ENCODE measurements at places on chromosomes 2 and 18.

DNA sequence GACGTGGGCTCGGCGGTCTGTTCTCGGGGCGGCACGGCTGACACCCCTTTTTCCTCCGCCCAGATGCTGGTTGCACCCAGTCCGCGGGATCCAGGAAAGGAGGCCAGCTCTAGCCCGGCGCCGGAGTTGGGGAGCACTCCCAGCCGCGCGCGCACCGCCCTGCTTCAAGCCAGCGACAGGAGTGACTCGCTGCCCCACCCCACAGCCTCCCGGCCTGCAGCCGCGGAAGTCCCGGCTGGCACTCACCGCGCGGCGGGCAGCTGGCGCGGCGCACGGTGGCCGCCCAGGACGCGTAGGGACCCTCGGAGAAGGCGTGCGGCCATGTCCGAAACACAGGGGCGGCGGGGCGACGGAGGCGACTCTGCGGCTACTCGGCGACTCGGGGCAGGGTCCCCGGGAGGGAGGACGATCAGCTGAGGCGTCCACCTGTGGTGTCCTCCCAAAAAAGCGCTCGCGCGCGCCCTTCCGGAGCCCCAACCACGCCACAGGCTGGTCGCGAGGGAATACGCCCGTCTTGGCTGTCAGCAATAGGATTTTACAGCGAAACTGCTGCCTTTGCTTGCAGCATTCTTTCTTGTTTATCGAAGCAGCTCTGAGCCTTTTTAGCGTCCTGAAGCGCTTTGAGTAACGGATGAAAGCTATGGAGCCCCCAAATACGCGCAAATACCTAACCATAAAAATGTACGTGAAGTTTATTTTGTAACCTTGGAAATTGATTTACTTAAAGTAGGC, at the start of gene ACADL:
Gene ACADL (minus strand): TSS at position 507 of the 732 bp plus-strand sequence. CDS start 184 bp downstream, at position 323.
- peak; percentile 64 for DNase-seq

DNA sequence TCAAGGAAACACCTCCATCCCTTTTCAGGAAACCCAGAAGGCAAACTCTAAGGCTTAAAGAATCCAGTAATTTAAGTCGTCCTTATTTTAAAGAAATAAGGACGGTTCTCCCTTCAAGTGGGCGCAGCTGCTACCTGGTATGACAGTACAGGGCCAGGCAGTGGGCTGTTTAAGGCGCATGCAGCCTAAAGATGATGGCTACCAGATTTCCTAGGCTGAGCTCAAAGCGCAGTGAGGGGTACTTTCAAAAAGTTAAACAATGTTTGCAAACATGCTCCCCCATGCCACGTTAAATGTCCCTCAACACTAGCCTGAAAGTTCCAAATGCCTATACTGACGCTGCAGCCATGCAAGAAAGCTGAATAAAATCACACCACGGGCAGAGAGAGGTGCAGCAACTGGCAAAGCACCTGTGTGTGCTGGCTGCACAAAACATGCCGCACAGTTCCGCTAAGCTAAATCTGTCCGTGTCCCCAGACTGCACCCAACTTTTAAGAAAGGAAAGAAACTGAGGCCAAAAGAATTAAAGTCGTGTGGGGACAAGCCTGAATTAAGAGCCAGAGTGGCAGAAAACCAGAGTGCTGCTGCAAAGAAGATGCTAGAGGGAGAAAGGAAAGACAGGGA, 583 bp downstream of the HIBCH start:
- no peak for DNase-seq

DNA sequence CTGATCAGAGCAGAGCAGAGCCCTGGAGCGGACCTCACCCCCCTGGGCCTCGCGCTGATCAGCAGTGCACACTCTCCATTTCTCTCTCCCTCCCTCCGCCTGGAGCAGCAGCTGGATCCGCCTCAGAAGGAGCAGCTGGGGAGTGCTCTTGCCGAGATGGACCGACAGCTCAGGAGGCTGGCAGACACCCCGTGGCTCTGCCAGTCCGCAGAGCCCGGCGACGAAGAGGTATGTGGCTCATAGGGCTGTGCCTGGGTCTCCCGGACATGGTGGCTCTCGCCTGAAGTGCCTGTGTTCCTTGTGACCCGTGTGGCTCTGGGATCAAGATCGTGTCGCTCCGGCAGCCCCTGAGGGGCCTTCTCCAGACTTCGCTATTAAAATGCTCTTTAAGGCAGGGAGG, 102.5 kb downstream of the USP40 start:
- no peak for DNase-seq

DNA sequence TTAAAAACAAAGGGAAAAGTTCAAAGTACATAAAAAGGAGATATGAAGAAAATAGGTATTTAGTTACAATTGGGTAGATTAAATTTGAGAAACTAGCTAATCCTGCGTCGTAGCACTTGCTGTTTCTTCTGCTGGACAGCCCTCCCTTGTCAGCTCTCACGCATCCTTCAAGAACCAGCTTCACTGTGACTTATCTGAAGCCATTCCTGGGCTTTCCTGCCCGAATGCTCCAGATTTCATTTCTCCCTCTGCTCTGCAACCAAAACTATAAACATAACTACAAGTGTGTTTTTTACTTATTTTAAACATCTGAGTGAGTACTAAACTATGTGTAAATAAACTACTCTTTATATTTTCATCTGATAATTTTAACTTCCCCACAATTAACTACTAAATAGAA, 149.2 kb downstream of the MTCL1 start:
- no peak for DNase-seq

- peak; percentile 85 for DNase-seq
Observed at GRCh38 chr2:1854729-1855547, 110.6 kb upstream of the PXDN start.

- DNase-seq = no peak
Observed at GRCh38 chr18:24553571-24554285, 93.3 kb downstream of the HRH4 start.

DNA sequence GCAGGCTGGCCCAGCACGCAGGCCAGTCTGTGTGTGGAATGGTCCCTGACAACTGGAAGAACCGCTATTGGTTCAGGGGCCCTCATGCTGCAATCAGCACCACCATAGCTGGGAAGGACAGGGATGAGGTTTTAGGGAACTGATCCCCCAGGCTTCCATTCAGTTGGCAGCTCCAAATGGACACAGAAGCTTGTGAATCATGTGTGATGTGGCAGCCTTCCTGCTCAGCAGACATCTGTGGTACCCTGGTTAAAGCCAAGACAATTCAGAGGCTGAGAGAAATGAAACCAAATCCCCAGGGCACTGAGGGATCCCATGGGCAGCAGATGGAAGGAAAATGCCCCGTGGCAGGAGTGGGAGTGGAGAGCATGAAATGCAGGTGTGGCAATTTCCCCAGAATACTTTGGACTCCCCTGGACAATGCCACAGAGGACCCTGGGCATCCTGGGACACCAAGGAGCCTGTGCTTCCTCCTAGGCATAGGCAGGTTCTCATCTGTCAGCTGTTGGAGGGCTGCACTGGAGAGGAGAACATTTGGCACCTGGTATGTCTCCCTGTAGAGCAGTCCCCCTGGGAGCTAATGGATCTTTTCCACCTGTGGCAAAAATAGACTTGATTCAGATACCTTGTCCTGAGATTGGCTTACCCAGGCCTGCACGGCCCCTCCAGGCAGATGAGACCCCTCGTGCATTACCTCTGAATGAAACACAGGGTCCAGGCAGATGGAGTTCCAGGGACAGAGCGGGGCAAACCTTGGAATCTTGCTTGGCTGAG, 162.2 kb upstream of the BCL2L11 start:
- DNase-seq = no peak

GRCh38 chr2:217948351-217948791, 54.4 kb downstream of the TNS1 start:
- no peak for DNase-seq

GRCh38 chr2:175166216-175166824, 1.7 kb downstream of the ATF2 start:
- DNase-seq = no peak

DNA sequence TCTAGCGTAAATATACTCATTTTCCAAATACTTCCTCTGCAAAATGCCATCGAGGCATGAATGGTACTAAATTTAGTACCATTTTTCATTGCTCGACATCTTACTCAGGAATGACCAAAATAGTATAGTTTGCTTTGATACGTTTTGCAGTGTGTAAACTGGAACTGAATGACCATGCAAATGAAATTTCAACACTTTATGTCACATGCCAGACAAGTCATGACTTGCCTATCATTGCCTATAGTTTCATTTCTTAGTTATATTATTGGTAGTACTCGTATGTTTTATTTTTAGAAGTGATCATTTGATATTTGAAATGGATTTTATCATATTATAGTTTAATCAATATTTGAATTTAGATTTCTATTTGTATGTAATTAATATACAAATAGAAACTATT, 9.1 kb downstream of the MSTN start:
- no peak for DNase-seq

DNA sequence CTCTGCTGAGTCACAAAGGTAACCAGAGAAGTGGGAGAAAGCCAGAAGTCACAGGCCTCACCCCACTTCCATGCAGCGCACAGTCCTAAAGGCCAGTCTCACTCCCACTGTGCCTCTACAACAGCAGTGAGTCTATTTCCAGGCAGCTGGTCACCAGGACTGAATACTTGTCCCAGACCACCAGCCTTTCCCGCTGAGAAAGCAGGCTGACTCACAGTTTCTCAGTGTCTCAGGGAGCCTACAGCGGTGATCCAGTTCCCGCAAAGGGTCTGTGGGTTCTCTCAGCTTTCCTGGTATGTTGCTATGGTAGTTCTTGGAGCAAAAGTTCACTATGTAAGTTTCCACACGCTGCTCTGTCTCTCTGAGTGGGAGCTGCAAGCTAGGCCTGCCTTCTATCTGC, 622.5 kb downstream of the RNF144A start:
- DNase-seq = no peak

DNA sequence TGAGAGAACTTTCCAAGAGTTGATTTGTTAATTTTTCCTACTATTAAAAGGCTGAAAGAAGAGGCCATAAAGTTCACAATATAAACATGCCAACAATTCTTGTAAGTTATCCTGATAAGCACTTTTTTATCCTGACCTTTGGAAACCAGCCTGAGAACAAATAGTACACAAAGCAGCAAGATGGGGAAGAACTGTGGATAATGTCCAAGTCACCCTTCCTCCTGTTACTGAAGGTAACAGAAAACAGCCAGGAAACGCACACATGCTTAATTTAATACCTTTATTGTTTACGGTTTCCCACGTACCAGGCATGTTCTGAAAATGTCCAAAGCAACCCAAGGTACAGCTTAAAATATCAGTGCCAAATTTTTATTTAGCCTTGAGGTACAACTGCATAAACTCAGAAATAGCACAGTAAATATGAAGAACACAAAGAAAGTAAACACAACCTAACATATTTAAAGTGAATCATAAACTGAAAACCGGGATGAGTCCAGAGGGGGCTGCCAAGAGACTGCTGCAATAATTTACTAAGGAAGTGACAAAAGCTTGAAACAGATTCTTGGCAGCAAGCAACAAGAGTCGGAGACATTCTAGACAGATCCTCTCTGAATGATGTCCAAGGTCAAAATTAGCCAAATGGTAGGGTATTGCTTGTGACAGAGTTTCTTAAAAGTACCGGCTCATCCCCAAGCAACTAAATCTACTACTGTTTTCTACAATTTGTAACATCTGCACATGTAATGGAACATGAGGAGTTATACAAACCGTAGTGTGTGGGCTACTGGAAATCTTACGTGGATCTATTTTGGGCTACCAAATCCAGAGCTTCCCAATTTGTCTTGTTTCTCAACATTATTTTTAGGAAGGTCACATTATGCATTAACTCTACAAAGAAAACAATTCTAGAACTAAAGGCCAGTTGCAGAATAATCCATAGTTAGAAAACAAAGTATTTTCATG, 93.2 kb downstream of the CABYR start:
- no peak for DNase-seq

GRCh38 chr2:101771227-101771902, 73.9 kb downstream of the MAP4K4 start:
- DNase-seq = no peak

DNA sequence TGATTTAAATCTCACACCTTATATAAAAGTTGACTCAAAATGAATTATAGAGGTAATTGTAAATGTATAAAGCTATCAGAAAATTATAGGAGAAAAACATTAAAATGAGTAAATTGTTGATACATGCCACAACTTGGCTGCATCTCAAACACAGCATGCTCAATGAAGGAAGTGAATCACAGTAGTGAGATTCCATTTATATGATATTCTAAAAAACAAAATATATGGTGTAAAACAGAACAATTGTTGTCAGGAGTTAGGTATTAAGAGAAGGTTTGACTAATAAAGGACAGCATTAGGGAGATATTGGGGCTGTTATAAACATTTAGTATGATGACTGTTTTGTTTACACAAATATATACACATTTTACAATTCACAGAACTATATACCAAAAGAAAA, 356.6 kb upstream of the CELF4 start:
- DNase-seq = no peak

GRCh38 chr2:46101557-46102220, 195.5 kb upstream of the EPAS1 start:
- DNase-seq = no peak

DNA sequence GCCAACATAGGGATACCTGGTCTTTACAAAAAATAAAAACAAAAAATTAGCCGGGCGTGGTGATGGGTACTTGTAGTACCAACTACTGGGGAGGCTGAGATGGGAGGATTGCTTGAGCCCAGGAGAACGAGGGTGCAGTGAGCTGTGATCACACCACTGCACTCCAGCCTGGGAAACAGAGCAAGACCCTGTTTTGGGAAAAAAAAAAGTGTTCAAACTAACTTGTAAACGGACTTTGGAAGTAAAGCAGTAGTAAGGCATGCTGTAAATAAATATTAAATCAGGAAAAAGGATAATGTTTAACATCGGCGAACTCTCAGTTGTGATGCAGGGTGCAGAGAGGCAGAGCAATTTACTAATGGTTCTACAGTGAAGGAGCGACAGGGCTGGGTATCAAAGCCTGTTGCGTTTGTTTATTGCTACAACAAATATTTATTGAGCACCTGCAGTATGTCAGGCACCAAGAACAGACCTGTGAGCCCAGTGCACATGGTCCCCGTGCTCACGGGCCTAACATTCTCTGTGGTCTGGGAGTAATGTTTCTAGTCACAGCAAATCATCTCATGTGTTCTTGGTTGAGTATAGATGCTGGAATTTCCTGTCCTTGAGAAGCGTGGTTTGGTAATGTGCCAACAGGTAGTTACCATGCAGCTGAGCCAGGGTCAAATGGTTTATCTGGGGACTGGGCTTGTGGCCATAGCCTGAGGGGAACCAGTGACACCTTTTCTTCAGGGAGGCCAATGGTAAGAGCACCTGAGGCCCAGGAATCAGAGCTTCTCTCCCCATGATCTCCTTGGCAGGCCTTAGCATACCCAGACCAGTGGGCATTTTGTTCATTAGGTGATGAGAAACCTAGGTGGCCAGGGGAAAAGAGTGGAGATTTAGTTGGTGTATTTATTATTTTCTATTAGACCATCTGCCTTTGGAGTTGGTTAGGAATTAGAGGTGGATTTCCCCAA, 27.9 kb upstream of the GREB1 start:
- DNase-seq = no peak

Data from ELF-1 (cell line).